ENCODE measurements at places on chromosomes 6 and 20.

DNA sequence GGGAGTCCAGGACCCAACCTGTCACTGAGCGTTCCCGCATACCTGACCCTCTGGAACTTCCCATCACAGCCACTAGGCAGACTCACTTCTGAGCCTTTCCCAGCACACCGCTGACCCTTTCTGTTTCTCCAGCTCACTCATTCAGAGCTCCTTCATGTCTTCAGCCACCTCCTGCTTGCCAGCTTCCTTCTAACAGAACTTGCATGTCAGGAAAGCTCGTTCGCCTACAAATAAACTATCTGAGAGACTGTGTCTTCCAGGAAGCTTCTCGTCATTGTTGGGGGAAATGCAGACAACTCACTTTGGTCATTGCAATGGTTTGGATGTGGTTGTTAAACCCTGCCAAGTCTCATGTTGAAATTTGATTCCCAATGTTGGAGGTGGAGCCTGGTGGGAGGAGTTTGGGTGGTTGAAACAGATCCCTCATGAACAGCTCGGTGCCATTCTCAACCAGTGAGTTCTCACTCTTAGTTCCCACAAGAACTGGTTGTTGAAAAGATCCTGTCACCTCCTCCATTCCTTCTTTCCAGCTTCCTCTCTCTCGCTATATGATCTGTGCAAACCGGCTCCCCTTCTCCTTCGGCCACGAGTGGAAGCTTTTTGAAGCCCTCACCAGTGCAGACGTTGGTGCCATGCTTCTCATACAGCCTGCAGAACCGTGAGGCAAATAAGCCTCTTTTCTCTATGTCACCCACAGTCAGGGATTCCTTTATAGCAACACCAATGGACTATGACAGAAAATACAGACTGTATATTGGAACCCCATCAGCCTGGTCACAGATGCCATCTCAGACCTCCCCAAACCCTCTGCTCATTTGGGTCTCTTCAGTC is 1.4 kb upstream of the MUC21 start:
- DNase-seq, result no peak

DNA sequence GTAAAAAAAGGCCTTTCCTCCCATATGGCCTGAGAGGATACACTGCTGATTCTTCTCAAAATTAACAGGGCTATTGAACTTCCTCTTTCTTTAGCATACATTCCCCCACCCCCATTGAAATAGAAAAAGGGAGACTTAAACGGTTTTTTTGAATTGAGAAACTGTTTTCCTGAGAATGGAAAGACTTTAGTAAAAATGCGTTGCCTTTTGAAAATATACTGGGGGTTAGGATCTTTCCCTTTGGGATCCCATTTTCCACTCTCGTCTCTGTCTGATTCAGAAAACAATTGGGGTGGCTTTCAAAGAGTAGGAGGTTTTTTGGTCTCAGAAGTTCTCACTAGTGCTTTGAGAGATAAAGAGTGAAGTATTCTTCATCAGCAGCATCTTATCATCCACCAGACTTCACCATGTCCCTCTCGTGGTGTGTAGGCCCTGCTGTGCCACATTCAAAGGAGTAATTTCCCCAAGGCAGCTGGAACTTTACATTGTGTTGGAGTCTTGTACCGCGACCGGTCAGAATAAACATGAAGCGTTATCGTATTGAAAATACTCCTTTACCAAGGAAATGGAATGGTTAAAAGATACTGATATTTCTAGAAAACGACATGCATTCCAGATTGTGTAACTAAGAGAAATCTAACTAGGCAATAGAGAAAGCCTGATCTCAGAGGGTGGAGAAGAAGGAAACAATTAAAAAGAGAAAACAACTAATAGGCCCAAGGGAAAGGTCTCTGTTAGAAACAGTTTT is 10.6 kb downstream of the MYB start:
- DNase-seq, result no peak

DNA sequence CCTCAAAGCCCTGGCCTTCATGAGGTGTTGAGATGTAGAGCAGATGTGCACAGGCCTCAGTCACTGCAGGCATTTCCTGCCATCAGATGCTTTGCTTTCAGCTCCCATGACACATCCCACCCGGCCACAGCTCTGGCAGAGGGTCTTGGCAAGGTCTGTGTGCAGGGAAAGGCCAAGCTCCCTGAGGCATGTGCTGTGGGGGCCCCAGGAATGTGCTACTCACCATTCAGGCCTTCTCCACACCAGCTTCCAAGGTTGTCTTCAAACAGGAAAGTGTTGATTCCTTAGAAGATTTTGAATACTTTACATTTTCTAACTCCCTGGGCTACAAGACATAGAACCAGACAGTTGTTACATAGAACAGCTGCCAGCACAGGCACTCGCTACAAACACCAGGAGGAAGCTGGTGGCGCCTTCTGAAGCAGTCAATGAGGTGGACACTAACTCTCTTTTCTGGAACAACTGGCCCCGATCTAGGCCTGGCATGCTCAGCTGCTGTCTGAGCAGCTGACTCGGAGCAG is 27.8 kb downstream of the CASS4 start:
- DNase-seq, result no peak

DNA sequence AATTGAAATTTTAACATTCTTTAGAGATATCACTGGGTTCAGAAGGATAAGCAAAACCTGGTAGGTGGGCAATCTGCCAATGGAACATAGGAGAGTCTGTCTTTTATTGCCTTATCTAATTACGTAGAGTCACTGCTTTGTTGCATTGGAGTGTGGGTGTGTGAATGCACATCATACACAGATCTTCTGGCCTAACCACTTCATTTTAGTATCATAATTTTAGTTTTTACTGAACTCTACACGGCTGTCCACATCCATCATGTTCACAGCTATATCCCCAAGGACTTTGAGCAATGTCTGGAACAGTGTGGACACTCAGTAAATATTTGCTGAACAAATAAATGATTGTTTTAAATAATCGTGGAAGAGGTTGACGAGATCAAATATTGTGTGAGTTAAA is 104.6 kb upstream of the AKIRIN2 start:
- DNase-seq, result no peak

GRCh38 chr20:38256021-38256420 is 4.5 kb downstream of the KIAA1755 start:
- no peak for DNase-seq
